Fibroblast of lung (primary cell): ENCODE measurements at places on chromosomes 1 and 21.

DNA sequence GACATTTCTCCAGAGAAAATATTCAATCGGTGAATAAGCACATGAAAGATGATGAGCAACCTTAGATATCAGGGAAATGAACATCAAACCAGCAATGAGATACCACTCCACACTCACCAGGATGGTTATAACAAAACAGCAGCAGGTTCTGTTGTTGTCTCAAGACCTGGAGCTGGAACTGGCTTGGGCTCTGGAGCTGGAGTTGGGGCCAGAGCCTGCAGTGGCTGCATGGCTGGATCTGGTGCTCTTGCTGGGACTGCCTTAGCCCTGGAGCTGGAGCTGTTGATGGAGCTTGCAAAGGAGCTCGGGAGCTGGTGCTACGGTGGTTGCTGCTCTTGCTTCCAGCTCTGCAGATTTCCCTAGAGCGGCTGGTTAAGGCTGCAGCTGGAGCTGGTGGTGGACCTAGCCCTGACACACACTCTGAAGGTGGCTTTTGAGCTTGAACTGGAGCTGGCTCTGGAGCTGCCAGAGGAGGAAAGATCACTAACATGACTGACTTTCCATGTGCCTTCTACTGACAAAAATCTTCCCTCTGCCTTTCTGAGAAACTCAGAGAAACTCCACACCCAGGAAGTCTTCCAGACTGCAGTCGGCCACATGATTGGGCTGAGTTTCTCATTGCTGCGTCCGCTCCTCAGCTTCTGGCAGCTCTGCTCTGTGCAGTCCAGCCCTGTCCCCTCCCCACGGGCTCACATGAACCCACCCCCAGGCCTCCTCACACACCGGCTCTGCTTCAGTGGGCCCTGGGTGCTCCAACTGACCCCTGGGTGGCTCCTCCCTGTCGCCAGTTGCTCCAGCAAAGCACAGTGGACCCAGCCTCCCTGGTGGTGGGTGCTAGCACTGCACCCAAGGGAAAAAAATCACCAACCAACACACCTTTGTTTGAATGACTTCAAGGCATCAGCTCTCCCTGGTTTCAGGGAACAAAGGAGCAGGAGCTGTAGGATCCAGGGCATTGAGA, 139.1 kb upstream of the FMN2 start:
- H3K27ac ChIP-seq, result no peak overlapping the region
- no peak for DNase-seq
- no peak overlapping the region for H3K4me3 ChIP-seq

GRCh38 chr1:209870151-209870831, 42.5 kb downstream of the UTP25 start:
- H3K27ac ChIP-seq, result no peak overlapping the region
- no peaks in the 10 kb centered on the region for H3K4me1 ChIP-seq
- H3K36me3 ChIP-seq, result no peaks in the 10 kb centered on the region

DNA sequence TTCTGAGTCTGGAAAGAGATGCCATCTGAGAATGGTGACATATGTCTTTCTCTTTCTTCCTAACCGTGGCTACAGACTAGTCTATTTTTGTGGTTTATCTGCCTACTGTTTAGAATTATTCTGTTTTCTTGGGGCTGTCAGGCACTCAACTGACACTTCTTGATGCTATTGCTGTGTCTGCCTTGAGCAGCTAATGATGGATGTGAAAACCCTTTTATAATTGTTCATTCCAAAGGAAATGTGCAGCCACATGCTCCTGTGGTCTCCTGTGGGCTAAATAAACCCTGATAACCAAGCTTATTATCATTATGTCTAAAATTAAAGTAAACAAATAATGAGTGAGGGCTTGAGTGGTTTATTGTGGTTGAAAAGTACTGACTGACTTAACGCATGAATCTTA, 52.7 kb upstream of the CXADR start:
- DNase-seq, result peak; percentile 40
- no peak overlapping the region for H3K27ac ChIP-seq
- no peaks in the 10 kb centered on the region for H3K27me3 ChIP-seq
- no peak overlapping the region for H3K4me3 ChIP-seq

DNA sequence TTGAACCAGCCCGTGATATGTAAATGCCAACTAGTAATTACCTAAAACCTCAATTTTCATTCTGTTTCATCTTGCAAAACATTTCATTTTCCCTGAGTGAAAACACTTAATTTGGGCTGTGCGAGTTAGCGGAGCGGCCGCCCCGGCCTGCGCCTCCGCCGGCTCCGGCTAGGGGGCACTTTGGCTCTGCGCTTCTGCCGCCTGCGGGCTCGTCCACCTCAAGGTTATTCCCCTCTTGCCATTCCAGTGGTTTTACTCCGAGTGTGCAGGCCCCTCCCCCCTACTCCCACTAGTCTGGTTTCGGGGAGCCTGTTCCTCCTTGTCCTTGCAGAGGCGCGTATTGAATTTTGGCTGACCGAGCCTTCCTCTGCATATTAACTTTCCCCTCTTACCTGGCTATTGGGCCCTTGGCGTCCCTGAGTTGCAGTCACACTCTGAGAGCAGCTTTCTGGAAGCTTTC, 55.6 kb downstream of the PEX14 start:
- H3K4me1 ChIP-seq, result peaks cover 15% of the 10 kb centered on the region
- no peaks in the 10 kb centered on the region for H3K27me3 ChIP-seq
- H3K36me3 ChIP-seq, result no peaks in the 10 kb centered on the region
- peak; percentile 83 for DNase-seq
- peak overlapping the region; percentile 16 for H3K4me3 ChIP-seq

DNA sequence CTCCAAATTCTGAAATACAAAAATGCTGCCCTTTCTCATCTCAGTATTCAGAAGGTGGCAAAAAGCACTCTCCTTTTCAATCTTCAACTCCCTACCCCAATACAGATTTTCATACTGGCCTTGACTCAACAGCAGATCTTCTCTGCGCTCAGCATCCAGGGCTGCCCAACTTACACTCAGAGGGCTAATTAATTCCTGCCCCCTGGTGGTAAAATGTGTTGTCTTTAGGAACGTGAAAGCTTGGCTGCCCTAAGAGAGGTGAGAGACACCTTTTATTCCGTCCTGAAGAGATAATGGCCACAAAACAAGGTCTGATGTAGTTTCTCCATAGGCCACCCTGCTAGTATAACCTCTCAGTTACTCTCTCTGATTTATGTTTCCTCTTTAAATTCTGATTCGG, 25.0 kb downstream of the KRTAP24-1 start:
- H3K27me3 ChIP-seq, result no peaks in the 10 kb centered on the region
- DNase-seq, result peak; percentile 9
- H3K36me3 ChIP-seq, result no peaks in the 10 kb centered on the region
- no peaks in the 10 kb centered on the region for H3K4me1 ChIP-seq
- no peak overlapping the region for H3K27ac ChIP-seq

DNA sequence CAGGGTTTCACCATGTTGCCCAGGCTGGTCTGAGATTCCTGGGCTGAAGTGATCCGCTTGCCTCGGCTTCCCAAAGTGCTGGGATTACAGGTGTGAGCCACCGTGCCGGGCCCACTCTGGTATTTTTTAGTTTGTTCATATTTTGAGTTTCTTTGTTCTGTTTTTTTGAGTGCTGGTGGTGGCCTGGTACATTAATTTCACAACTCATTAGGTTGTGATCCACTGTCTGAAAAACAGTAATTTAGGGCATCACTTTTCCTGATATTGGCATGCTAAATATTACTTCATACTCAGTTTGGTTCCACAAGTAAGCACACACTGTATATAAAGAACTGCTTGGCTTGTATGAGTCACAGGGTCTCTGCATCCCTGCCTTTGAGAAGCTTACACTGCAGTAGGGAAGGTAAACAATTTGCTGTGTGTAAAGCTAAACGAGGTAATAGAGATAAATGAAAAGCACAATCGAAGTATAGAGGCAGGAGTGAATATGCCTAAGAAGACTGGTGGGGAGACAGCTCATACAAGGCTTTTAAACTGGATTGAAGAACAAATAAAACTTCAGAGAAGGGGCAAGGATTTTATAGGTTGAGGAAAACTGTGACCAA, 7.7 kb downstream of the SNX27 start:
- H3K36me3 ChIP-seq, result no peaks in the 10 kb centered on the region
- H3K4me3 ChIP-seq, result no peak overlapping the region
- peaks cover 6% of the 10 kb centered on the region for H3K4me1 ChIP-seq

DNA sequence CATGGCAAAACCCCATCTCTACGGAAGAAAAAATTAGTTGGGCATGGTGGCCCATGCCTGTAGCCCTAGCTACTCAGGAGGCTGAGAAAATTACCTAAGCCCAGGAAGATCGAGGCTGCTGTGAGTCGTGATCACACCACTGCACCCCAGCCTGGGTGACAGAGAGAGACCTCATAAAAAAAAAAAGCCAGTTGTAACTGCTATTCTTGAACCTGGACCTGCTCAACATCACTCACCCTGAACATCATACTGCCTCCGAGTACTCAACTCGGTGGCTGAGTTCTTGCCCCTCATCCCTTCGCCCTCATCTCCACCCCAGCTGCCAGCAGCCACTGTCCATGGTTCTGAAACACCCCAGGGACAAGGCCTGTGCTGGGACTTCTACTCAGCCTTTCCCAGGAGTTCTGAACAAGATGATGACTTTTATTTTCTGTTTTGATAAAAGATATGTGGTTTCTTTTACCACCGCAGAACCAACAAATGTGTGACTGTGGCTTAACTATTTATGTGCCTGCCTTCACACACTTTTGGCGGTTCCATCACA, 5.4 kb upstream of the DISP3 start:
- no peak overlapping the region for H3K27ac ChIP-seq
- no peaks in the 10 kb centered on the region for H3K4me1 ChIP-seq
- no peaks in the 10 kb centered on the region for H3K36me3 ChIP-seq
- no peak overlapping the region for H3K4me3 ChIP-seq
- no peak for DNase-seq
- peaks cover 2% of the 10 kb centered on the region for H3K27me3 ChIP-seq

- no peaks in the 10 kb centered on the region for H3K4me1 ChIP-seq
- no peaks in the 10 kb centered on the region for H3K27me3 ChIP-seq
- no peak overlapping the region for H3K27ac ChIP-seq
- H3K36me3 ChIP-seq, result no peaks in the 10 kb centered on the region
Measured at GRCh38 chr1:93502571-93502970, 54.7 kb downstream of the FNBP1L start.

DNA sequence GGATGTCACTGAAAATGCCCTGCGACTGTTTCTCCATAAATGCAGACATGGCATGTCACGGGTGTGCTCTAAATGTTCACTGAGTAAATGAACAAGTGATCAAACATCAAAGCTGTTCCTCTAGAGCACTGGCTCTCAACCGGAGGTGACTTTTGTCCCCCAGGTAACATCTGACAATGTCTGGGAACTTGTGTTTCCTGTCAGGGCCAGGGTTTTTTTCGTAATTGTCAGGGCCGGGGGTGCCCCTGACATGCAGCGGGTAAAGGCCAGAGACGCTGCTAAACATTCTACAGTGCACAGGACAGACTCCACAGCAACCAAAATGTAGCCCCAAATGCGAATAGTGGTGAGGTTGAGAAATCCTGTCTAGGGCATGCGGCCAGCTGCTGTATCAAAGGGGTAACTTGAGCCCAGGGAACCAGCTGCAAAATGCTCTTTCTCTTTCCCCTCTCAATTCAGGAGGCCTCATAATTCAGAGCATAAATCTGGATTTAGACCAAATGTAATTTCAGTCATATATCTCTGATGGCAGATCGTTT, 2.0 kb downstream of the ALDH4A1 start:
- H3K4me1 ChIP-seq, result peaks cover 7% of the 10 kb centered on the region
- H3K27ac ChIP-seq, result no peak overlapping the region
- no peaks in the 10 kb centered on the region for H3K36me3 ChIP-seq
- H3K4me3 ChIP-seq, result no peak overlapping the region

- H3K4me1 ChIP-seq, result peaks cover 3% of the 10 kb centered on the region
- no peaks in the 10 kb centered on the region for H3K27me3 ChIP-seq
- DNase-seq, result no peak
- H3K4me3 ChIP-seq, result no peak overlapping the region
Measured at GRCh38 chr1:7640350-7640749, 130.7 kb upstream of the VAMP3 start.

DNA sequence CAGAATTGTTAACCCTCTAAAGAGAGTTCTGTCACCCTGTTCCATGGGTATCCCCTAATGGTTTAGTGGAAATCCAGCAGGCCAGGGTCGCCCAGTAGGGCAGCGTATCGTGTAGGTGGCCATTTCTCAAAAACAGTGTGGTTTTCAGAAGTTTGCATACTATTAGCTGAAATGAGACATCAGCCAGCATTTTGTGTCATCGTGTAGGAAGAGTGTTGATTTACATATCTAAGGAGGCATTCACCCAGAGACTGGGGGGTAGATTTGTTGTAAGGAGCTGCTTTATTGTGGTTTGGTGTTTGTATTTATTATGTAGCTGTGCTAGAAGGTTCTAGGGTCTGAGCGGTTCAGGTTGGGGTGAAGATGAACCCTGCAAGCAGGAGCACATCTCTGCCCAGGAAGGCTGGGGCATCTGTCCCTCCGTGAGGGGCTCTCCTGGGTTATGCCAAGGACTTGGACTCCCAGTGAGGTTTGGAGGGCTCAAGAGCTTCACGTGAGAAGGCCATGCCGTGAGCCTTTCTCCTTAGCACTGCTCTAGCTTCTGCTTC, 174.4 kb downstream of the PGBD5 start:
- no peak overlapping the region for H3K4me3 ChIP-seq
- H3K27ac ChIP-seq, result no peak overlapping the region
- no peaks in the 10 kb centered on the region for H3K4me1 ChIP-seq
- no peaks in the 10 kb centered on the region for H3K27me3 ChIP-seq
- H3K36me3 ChIP-seq, result peaks cover 7% of the 10 kb centered on the region
- no peak for DNase-seq

DNA sequence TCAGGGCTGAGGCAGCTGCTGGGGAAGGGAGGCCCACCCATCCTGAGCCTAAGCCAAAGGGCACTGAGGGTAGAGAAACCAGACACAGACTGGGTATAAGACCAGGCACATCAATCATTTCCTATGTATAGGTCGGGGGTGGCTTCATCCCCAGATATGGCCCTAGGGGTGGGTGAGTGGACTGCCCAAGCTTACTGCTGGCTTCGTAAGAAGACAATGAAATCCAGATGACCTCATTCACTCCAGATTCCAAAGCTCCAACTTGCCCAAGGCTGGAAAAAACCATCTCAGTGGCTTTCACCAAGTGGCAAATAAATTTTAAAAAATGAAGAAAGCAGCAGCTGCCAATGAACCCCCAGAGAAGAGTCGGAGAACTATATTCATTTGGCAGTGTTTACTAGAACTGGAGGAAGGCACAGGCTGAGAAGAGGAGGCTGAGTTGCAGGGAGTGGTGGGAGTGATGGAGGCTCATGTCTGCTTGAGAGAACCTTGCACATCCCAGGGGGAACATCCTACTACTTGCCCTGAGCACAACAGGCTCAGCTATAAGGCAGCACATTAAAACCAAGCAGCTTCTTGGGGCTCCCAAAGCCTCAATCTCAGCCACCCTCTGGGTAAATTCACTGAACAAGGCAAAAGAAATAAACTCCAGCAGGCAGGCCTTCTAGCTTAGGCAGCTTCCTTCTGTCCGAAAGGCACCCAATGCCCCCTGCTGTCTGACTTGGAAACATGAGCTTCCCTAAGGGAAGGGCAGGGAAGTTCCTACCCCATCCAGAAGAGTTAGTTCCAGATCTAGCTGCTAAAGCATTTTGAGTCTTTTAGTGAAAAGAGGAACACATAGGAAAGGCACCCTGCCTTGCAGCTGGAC, 14.1 kb downstream of the PEA15 start:
- H3K4me3 ChIP-seq, result no peak overlapping the region
- H3K4me1 ChIP-seq, result peaks cover 9% of the 10 kb centered on the region
- DNase-seq, result peak; percentile 84
- no peaks in the 10 kb centered on the region for H3K27me3 ChIP-seq
- H3K27ac ChIP-seq, result no peak overlapping the region
